ENCODE measurements at places on chromosomes 4 and X. TPM values are rescaled to one million over a fixed set of nuclear protein-coding genes. Genes with fewer than 3 reads are reported as not detected.
A peak's percentile ranks its signal among the peaks of the same experiment; 100 is the strongest.

DNA sequence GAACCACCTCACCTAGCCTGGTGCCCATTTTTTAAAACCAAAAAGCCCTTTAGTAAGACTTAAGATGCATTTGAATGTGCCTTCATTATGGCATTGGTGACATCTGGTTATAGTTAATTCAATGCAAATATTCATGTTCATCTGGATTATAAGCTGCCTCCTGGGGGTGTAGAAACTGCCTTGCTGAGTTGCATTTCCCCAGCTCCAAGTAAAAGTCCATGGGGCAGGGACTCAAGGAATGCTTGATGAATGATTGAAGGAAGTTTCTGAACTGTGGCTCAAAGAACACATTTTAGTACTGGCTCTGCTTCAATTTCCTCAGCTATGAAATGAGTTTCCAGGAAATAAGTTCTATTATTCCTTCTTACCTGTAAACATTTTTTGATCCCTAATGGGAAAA lies 18.5 kb upstream of the RBM47 start:
- H3K27ac ChIP-seq = no peak overlapping the region
- H3K4me3 ChIP-seq = no peak overlapping the region
- H3K36me3 ChIP-seq = no peaks in the 10 kb centered on the region
- H3K4me1 ChIP-seq = no peaks in the 10 kb centered on the region
- no peak for DNase-seq

C4orf36 gene
- 0.28 TPM for total RNA-seq

DNA sequence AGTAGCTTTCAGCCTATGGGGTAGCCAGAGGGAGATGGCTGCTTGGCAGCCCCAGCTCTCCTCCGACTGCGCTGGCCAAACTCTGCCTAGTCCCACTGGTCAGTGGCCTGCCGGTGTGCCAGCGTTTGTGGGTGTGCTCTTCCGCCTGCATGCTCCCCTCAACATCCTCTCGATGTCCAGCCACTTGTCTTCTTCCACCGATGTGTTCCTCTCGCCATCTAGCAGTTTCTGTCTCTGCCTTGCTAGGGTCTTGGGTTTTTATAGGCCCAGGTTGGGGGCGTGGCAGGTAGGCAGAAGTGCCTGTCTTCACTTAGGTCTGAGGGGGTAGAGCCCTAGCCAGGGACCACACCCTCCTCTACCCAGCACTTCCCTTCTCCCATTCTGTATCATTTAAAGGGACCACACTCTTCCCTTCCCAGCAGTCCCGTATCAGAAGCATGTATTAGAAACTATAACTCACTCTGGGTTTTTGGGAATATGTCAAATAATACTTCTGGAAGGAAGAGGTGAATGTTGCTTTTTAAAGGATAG lies 124.4 kb downstream of the KDM6A start:
- no peaks in the 10 kb centered on the region for H3K27me3 ChIP-seq
- H3K4me3 ChIP-seq = no peak overlapping the region
- no peak for DNase-seq
- H3K4me1 ChIP-seq = no peaks in the 10 kb centered on the region
- H3K36me3 ChIP-seq = no peaks in the 10 kb centered on the region
- H3K27ac ChIP-seq = no peak overlapping the region

- no peak overlapping the region for H3K27ac ChIP-seq
- peaks cover 4% of the 10 kb centered on the region for H3K4me1 ChIP-seq
- no peaks in the 10 kb centered on the region for H3K27me3 ChIP-seq
- H3K4me3 ChIP-seq = no peak overlapping the region
- H3K36me3 ChIP-seq = peaks cover 20% of the 10 kb centered on the region
These were observed 4.7 kb downstream of the MAEA start for GRCh38 chr4:1294424-1294823.

RHOXF2B gene
- total RNA-seq = not detected

MAGEC3 gene
- not detected for total RNA-seq

GRCh38 chrX:70092247-70092646 lies 30.0 kb downstream of the OTUD6A start:
- H3K27me3 ChIP-seq = no peaks in the 10 kb centered on the region
- H3K4me3 ChIP-seq = no peak overlapping the region
- H3K4me1 ChIP-seq = peaks cover 7% of the 10 kb centered on the region
- no peaks in the 10 kb centered on the region for H3K36me3 ChIP-seq
- DNase-seq = no peak

GRCh38 chrX:134236626-134237614 lies at the start of gene CCDC160:
Gene CCDC160, plus strand, starts transcription at chrX:134237182. Its CDS starts 7,619 bp downstream, at chrX:134244801.
- no peak for DNase-seq
- H3K4me1 ChIP-seq = no peaks in the 10 kb centered on the region
- no peaks in the 10 kb centered on the region for H3K36me3 ChIP-seq
- no peak within 1 kb of the TSS for H3K27ac ChIP-seq
- peak within 1 kb of the TSS; percentile 41 for H3K4me3 ChIP-seq
- no peaks in the 10 kb centered on the region for H3K27me3 ChIP-seq

- peaks cover 19% of the 10 kb centered on the region for H3K27me3 ChIP-seq
- H3K27ac ChIP-seq = no peak overlapping the region
- peak; percentile 28 for DNase-seq
- H3K4me1 ChIP-seq = peaks cover 3% of the 10 kb centered on the region
- no peak overlapping the region for H3K4me3 ChIP-seq
These were observed 24.2 kb upstream of the VSIG1 start for GRCh38 chrX:108020631-108021030.

DNA sequence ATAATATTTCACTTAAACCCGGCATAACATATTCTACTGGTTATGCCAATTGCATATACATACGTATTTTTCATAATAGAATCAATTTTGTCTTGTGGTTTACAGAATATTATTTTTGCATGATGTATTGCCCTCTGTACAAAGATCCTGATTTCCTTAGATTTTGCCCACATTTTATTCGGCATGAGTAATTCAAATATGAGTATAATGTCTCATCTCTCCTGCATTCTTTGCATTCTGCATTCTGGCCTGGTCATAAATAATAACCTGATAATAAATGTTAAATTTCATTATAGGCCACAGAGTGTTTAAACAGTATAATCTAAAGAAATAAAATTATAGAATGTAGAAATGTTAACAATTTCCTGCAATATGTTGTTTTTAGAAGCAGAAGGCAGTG lies 205.3 kb downstream of the TLL1 start:
- H3K4me1 ChIP-seq = no peaks in the 10 kb centered on the region
- no peaks in the 10 kb centered on the region for H3K27me3 ChIP-seq
- no peak for DNase-seq
- H3K4me3 ChIP-seq = no peak overlapping the region
- no peak overlapping the region for H3K27ac ChIP-seq

EMD gene
- 11.4 TPM for total RNA-seq

DNA sequence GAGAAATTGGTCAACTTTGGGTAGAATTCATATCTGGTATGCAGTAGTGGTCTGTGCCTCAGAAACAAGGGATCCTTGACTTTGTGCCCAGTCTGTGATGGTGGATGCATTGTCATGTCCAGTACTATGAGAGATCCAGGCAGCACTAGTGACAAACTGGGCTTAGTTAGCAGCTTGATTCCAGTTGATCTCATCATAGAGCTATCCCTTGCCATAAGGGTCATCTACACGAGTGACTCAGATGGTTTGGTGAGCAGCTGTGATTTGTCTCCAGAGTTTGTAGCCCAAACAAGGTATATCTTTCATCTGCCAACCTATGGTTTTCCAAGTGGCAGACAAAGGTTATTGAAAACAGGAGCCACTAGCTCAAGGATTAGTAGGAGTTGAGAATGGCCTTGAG lies 298.8 kb downstream of the GBA3 start:
- no peak overlapping the region for H3K27ac ChIP-seq
- no peak overlapping the region for H3K4me3 ChIP-seq
- no peak for DNase-seq
- no peaks in the 10 kb centered on the region for H3K27me3 ChIP-seq
- H3K4me1 ChIP-seq = no peaks in the 10 kb centered on the region
- no peaks in the 10 kb centered on the region for H3K36me3 ChIP-seq

UGT2B11 gene
- total RNA-seq = not detected

SPANXB1 gene
- total RNA-seq = not detected

DNA sequence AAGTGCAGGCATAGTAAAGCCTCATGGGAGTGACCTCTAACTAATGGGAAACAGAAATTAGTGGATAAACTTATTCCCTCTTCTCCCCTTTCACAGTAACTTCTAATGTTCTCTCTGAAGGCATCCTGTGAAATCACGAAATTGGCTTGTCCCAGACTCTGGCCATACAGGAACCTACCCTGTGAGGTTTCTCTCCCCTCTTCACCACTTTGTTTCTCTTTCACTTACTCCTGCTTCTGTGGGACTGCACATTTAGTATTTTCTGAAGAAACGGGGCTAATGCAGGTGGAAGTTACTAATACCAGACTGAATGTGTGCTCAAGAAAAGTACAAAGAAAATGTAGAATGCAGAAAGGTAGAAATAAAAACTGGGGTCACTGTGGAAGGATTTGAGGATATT lies 20.0 kb downstream of the ZNF330 start:
- DNase-seq = no peak
- H3K27ac ChIP-seq = no peak overlapping the region
- no peaks in the 10 kb centered on the region for H3K27me3 ChIP-seq
- no peaks in the 10 kb centered on the region for H3K36me3 ChIP-seq
- H3K4me3 ChIP-seq = no peak overlapping the region

DNA sequence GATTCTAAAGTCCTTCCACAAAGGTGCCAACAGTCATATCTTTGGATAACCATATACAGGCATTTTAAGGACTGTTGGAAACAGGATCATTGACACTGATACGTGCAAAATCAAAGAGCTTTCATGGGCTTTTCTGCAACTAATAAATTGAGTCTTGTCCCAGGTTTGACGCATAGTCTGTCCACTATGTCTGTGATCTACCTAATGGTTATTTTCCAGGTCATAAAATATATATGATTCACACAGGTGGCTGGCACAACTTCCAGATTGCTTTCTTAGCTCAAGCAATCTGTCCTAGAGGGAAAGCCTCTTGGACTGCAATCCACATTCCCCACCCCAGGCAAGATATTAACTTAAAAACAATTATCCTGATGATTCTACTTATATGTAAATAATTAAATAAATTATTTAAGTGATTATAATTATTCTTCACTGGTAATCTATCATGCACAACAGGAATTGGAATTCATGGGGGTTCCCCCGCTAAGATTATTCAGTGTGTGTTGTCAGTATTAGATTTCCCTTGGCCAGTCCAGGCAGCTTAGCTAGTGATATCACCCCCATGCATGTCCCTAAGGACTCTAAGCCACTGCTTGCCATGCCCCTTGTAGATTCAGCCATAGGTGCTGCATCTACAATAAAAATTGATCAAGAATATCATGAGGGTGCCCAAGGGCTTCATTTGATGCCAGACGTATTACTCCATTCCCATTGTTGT lies 97.8 kb downstream of the TLL1 start:
- no peak overlapping the region for H3K4me3 ChIP-seq
- H3K27ac ChIP-seq = no peak overlapping the region

GPR34 gene
- total RNA-seq = not detected

DNA sequence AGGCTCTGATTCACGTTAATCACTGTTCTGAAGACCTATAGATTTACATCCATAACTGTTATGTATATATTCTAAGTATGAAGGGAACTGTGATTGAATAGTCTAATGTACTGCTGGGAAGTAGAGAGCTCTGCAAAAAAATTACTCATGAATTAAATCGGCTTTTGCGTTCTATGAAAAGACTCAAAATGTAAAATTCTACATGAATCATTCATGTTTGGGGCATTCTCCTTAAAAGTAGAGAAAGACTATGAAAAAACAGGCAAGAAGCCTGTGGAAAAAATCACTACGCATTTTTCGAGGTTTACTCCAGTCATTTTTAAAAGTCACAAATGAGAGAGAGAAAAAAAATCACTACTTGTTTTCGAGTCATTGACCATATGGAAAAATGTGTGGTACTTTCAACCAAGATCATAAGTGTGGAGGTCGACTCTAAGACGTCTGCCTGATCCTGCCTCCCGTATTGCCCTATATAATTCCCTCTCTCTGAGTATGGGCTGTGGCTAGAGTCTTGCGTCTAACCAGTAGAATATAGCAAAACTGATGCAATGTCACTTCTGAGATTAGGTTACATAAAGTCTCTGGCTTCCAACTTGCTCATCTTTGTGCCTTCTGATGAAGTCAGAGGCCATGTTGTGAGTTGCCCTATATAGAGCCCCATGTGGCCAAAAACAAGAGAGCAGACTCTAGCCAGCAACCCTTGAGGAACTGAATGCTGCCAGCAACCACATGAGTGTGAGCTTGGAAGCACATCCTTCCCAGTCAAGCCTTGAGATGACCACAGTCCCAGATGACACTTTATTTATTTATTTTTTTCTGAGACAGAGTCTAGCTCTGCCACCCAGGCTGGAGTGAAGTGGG lies 32.1 kb upstream of the VEGFD start:
- 0 out of 2 replicates have a peak, but pooled peaks cover 2% of the 10 kb centered on the region for H3K4me1 ChIP-seq
- H3K4me3 ChIP-seq = no peak overlapping the region
- H3K27me3 ChIP-seq = peaks cover 3% of the 10 kb centered on the region
- no peaks in the 10 kb centered on the region for H3K36me3 ChIP-seq
- no peak overlapping the region for H3K27ac ChIP-seq

GRCh38 chr4:30605616-30606190 lies 114.5 kb upstream of the PCDH7 start:
- H3K36me3 ChIP-seq = no peaks in the 10 kb centered on the region
- no peak overlapping the region for H3K4me3 ChIP-seq
- H3K27me3 ChIP-seq = no peaks in the 10 kb centered on the region
- no peak for DNase-seq

PABPC1L2A gene
- total RNA-seq = not detected

SPANXN4 gene
- not detected for total RNA-seq

DNA sequence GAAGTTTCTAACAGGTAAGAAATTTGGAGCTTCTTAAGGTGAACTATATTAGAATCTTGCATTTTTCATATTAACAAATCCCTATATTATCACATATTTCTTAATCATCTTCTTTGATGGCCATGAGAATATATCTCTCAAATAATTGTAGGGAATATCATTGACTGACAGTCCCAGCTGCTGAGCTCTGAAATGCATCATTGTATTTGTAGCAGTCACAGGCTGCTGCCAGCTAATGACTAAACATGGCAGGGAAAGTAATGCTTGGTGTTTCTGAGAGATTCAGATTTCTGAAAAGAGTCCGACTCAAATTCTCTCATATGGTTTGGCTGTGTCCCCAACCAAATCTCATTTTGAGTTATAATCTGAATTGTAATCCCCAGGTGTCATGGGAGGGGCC lies 171.9 kb downstream of the TRAM1L1 start:
- no peak for DNase-seq
- no peaks in the 10 kb centered on the region for H3K27me3 ChIP-seq
- no peak overlapping the region for H3K4me3 ChIP-seq
- no peaks in the 10 kb centered on the region for H3K36me3 ChIP-seq

DNA sequence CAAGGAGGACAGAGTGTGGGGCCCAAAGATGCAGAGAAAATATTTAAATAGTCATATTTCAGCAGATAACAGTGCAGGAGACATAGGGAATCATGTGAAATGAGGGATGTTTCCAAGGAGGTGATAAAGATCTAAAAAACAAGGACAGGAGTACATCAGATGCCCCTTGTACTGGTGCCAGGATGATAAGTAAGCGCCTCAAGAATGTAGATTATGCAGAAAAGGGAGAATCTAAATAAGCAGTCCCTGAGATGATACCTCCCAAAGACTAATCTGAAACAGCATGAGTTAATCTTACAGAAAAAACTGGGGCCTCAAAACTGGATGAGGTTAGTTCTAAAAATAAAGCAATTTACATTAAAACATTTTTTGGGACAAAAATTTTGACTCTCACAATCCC lies 136.1 kb upstream of the WDFY3 start:
- no peaks in the 10 kb centered on the region for H3K4me1 ChIP-seq
- no peak for DNase-seq
- no peak overlapping the region for H3K4me3 ChIP-seq
